ENCODE measurements at places on chromosomes 11 and 22. TPM values are rescaled to one million over a fixed set of nuclear protein-coding genes. Genes with fewer than 3 reads are reported as not detected.

Gene RAD9A
- 6.5 TPM for total RNA-seq

Gene GDPD4
- total RNA-seq: not detected

Gene JHY
- 7.7 TPM for total RNA-seq

Gene MICAL3
- 73.4 TPM for total RNA-seq

Gene RAPSN
- 0.17 TPM for total RNA-seq

Gene SERPIND1
- not detected for total RNA-seq

Gene OR10A2
- total RNA-seq: not detected

Gene PDGFB
- 6.6 TPM for total RNA-seq

Gene LRRC56
- total RNA-seq: 1.4 TPM

Gene WBP2NL
- 0.33 TPM for total RNA-seq

Gene BTBD18
- not detected for total RNA-seq

Gene NPTXR
- 3.5 TPM for total RNA-seq

Gene CDC45
- total RNA-seq: 2.2 TPM

Gene SAA4
- not detected for total RNA-seq

Gene MMP7
- total RNA-seq: not detected

Gene C22orf31
- total RNA-seq: not detected

Gene LRFN4
- total RNA-seq: 16.8 TPM

Gene TMEM132A
- total RNA-seq: 48.7 TPM

Gene BIK
- total RNA-seq: 2.0 TPM
